ENCODE measurements at places on chromosomes 4 and X.
A peak's percentile ranks its signal among the peaks of the same experiment; 100 is the strongest.

DNA sequence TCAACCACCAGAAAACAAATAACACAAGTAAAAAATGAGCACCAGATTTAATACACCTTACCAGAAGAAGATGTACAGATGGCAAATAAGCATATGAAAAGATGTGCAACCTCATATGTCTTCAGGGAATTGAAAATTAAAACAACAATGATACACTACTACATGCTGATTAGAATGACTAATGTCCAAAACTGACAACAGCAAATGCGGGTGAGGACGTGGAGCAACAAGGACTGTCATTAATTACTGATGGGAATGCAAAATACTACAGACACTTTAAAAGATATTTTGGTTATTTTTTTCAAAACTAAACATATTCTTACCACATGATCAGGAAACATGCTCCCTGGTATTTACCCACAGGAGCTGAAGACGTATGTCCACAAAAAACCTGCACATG, 140.3 kb downstream of the FRYL start:
- DNase-seq: no peak

DNA sequence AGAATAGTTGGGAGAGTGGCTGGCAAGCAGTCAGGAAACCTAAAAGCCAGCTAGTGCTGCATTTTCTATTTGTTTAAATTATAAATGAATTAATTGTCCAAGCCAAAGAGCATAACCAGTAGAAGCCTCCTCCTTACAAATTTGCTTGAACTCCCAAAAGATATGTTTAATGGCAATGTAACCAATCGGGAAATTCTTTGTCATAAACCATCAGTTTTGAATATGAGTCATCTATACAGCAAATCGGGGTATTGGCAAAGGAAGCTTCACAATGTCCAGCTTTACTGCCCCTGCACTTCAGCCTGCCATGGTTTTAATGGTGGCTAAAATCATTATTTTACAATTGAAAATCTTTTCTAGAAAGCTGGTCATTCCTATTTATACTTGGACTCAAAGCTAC, 216.6 kb downstream of the SHROOM3 start:
- no peak for DNase-seq

GRCh38 chrX:38805432-38806389, 4.5 kb downstream of the MID1IP1 start:
- peak; percentile 35 for DNase-seq

DNA sequence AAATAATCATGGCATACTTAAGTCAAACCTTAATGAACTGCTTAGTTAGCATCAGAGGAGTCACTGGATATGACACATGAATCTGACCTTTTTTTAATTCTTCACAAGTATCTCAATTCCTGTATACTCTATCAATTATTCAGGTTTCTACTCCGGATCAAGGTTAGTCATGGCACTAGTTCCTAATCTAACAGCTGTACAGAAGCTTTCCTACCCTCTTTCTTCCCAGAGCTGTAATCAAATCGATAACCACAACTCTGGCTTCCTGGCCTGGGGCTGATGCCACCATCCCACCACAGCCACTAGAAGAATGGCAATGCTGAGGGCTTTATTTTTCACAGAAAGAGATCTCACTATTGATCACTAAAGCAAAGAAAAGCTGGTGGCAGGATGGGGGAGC, 718.5 kb downstream of the SMARCA1 start:
- DNase-seq: no peak

- DNase-seq: no peak
Measured at GRCh38 chrX:45036161-45036560, 163.2 kb downstream of the KDM6A start.

DNA sequence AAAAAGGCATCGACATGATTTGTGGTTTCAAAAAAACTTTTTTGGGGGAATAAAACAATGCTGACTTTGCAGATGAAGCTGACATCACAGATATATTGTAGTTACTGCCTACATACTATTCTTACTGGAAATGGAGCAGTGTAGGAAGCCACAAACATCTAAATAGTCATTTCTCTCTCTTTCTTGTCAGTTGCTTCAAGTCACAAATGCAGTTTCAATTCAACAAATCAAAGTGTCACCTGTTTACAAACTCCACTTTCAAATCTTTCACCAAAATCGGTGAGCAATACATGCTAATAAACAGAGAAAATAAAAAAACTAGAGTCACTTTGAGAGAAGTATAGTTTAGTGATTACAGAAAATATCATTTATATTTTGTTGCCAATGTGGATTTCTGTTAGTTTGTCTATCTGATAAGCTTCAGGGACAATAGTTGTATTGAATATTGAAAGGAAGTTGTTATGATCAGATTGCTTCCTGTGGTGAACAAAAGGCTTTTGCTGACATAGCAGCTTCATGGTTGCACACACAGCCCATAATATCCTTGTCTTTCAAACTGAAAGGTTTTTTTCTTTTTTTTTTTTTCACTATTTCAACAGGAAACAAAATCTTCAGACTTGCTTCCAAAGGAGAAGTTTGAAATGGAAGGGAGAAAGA, 49.7 kb upstream of the PTPN13 start:
- DNase-seq: no peak

DNA sequence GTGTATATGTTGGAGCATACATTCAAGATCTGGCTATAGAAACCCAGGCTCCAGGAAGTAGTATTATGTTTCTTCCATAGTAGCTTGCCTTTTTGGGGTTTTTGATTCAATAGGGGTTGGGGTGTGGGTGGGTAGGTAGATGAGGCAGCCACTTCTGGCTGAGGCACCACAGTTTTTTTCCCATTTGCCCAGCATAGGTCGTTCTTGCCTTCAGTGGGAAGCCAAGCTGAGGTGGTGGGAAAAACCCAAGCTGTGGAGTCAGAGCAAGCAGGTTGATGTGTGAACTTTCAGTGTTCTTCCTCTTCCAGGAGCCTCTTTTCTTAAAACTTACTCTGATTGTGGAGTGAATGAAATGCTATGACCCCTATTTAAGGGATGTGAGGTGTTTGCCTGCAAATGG, 67.0 kb upstream of the RPS6KA3 start:
- DNase-seq: peak; percentile 18

DNA sequence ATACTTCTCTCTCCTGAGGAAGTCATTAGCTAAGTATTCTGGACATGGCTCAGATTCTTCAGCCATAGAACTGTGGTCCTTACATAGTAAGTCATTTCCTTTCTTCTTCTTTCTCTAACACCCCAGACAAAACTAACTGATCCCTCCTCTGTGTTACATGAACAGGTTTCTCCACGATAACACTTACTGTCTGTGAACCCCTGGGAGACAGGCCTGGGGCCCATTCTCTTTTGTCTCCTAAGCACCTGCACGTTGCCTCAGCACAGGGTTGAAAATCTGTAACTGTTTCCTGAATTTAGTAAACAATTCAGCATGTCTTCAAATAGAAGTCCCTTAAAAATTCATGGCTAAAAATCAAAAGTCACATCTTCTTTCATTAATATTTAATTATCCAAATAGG, 24.7 kb downstream of the APBB2 start:
- no peak for DNase-seq

- no peak for DNase-seq
Measured at GRCh38 chr4:180617196-180617595, 1626.0 kb upstream of the TENM3 start.

DNA sequence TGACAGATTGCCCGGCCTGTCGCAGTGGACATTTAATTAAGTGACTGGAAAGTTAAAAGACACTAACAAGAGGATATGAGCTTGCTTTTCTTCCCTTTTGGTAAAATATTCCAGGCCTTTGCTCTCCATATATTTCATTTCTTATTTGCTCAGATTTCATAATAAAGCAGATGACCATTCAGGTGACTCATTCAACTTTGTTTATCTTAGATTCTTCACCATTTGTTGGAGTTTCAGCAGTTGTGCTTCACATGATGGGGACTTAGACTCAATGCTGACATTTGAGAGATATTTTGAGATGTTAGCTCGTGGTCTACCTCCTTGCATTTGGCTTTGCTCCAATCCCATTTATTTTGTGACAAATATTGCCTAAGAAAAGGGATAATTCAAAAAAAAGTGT, 312.2 kb downstream of the ARHGAP24 start:
- DNase-seq: no peak

- DNase-seq: no peak
Measured at GRCh38 chr4:10180603-10180926, 64.0 kb upstream of the WDR1 start.

GRCh38 chrX:5117816-5118215, 1110.9 kb downstream of the NLGN4X start:
- no peak for DNase-seq

DNA sequence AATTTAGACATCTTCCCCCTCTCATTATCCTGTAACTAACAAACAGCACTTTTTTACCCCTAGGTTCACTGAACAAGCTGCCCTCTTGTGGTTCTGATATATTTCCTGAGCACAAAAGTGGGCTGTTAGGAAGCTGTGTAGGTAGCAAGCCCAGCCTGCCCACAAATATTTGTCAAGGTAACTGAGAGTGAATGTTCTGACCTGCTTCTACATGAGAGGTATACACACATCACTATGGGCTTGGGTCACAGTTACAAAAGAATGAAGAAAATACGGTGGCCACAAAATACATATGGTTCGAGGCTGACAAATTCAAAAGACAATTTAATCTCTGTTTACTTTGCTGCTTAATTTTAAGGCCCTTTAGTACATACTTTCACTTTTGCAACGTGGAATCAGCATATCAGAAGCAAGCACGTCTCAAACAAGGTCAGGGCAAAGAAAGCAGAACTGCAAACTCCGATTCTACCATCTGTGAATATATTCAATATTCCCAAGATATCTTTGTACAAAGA, 78.7 kb downstream of the RBM47 start:
- DNase-seq: peak; percentile 18

DNA sequence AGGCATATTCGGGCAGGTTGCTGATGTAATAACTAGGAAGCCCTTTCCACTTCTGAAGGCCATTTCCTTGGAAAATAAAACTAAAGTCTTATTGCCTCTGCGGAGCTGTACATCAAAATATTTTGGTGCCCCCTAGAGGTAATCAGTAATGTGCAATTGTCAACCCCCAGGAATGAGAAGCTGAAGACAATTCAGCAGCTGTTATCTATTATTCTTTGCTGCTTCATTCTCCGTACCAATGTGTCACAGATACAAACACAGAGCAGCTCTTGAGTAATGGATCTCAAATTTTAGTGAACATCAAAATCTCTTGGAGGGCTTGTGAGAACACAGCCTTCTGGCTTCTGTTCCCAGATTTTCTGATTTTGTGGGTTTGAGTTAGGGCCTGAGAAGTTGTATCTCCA, 3.5 kb upstream of the SLIT2 start:
- DNase-seq: no peak

DNA sequence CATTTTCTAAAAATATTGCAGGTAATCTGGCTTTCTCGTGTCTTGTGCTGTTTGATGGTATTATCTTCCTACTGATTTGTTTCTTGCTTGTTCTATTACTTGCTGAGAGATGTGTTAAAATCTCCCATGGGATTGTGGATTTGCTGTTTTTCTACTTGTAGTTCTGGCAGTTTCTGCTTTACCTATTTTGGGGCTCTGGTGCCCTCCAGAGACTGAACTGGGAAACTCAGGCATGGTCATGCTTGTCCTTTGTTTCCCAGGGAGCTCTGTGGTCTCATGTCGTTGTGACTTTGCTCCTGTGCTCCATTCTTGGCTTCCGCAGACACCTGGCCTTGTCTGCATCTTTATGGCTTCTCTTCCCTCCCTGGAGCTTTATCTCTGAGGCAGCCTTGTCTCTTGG, 39.5 kb downstream of the NSD2 start:
- DNase-seq: no peak

DNA sequence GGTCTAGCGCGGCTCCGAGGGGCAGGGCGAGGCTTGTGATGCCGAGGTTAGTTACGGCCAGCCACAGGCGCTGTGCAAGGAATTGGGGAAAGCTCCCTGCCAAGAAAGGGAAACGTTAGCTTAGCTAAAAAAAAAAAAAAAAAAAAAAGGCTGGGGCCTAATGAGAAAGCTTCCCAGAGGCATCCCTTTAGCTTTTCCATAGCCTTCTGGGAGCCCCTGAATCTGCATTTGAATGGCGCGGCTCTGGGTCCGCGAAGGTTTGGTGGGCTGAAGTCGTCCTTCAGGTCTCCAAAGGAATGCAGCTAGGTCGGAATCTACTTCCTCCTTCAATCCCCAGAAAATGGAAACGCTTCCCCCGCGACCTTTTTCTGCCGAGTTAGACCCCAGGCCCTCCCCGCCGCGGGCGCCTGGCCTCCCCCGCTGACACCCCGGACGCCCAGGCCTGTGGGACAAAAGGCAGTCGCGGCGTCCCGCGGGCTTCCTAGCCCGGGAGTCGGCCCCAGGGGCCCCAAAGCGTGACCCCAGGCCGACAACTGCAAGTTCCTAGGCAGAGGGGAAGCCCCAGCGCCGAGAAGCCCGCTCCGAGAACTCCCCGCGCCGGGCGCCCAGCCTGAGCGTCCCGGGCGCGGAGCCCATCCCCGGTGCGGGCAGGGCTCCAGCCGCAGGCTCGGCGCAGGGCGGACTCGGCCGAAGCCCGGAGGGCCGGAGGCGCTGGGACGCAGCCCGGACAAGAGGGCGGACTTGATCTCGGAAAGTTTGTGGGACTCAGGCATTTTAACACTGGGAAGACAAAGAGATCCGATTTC, 605 bp upstream of the FAT1 start:
- DNase-seq: no peak

DNA sequence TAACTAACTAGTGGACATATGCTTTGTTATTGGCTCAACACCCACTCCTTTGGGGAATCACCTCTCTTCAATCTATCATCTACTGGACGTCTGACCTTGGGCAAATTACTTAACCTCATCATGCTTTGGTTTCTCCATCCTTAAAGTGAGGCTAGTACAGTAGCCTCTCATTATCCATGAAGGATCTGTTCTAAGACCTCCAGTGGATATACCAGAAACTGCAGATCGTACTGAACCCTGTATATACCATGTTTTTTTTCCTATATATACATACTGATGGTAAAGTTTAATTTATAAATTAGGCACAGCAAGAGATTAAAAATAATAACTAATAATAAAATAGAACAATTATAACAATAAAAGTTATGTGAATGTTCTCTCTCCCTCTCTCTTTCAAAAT, 56.2 kb downstream of the HMGB3 start:
- no peak for DNase-seq

- no peak for DNase-seq
Measured at GRCh38 chr4:167930166-167930565, 162.2 kb upstream of the ANXA10 start.

GRCh38 chr4:82381661-82382296, 8.0 kb upstream of the HNRNPD start:
- DNase-seq: no peak

DNA sequence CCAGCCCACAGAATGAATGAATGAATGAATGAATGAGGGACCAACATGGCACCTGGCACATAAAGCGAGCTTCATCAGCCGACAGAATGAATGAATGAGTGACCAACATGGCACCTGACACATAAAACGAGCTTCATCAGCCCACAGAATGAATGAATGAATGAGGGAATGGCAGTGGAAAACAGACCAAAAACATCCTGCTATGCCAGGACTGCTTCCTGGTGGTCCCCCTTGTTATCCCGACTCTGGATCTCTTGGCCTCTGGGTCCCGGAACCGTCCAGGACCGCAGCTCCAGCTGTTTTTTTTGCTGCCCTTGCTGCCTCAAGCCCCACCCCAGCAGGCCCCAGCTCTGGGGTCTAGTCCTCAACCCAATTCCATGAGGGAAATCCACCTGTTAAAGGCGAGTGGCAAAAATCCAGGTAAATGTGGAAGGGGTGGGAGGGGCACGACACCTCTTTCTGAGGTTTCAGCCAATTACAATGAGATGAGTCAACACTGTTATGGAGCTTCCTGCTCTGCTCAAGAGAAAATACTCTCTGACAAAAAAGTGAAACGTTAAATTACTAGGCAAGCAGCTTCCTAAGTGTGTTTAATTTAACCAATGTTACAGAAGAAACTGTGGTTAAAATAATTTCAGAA, 72.0 kb upstream of the MTNR1A start:
- DNase-seq: no peak

- peak; percentile 33 for DNase-seq
Measured at GRCh38 chr4:10157478-10158332, 41.1 kb upstream of the WDR1 start.

- no peak for DNase-seq
Measured at GRCh38 chrX:76183289-76184049, 10.6 kb downstream of the PBDC1 start.

All from activated CD4-positive, alpha-beta T cell treated with anti-CD3 and anti-CD28 coated beads, Interleukin-2, amount 50 U/mL, for 24 hours (primary cell).